Mucosa of descending colon (tissue), 3 donors: ENCODE measurements at places on chromosomes 4 and X. TPM values are rescaled to one million over a fixed set of nuclear protein-coding genes. Genes with fewer than 3 reads are reported as not detected.

Gene XK
- total RNA-seq, result 22.8 TPM

Gene FGFBP2
- total RNA-seq, result 4.0 TPM

Gene GNRHR
- not detected for total RNA-seq

Gene NAP1L3
- total RNA-seq, result 4.7 TPM

Gene UGT2B7
- 0.73 TPM for total RNA-seq

Gene NFXL1
- 12.0 TPM for total RNA-seq

Gene SPANXA1
- total RNA-seq, result not detected

Gene TCP11X2
- total RNA-seq, result not detected

Gene UGT2B17
- total RNA-seq, result 1,338 TPM

DNA sequence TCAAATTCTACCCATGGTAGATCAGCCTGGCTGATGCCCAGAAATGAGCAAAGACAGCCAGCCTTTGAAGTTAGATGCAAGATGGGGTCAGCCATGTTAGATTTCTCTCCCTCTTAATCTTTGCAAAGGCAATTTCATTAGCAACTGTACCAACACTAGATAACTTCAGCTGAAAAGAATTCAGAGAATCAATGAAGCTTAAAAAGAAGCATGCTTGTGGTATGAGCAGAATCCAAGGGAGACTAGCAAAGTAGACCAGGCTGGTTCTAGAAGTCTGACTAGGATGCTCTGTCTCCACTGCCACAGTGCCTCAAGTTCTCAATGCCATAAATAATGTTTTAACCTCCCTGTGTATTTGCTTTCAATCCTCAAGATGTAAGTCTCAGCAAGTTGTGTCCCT, 247.3 kb downstream of the SLC7A11 start:
- DNase-seq, result no peak

- DNase-seq, result no peak
These were observed at the start of gene HPGDS for GRCh38 chr4:94342694-94343093. HPGDS (minus strand) TSS chr4:94342836; CDS start chr4:94334629, 8,207 bp downstream.

GRCh38 chrX:106973433-106974149, 26.4 kb downstream of the MORC4 start:
- no peak for DNase-seq

DNA sequence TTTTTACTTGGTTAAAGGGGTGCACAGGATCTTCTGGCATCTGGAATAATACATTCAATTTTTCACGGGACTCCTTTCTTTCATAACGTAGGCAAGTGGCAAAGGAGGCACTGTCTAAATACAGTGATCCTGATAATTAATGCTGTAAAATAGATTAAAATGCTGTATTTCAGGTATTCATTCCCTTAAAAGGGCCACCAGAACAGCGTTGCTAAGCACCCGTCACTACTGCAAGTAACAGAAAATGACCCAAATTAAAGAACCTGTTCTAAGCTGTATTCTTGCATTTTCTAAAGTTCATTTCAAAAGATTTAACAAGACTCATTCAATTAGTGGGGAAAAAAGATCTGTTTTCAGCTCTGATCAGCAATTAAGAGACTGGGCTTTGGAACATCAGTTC, 208.2 kb downstream of the TENM3 start:
- DNase-seq, result no peak

DNA sequence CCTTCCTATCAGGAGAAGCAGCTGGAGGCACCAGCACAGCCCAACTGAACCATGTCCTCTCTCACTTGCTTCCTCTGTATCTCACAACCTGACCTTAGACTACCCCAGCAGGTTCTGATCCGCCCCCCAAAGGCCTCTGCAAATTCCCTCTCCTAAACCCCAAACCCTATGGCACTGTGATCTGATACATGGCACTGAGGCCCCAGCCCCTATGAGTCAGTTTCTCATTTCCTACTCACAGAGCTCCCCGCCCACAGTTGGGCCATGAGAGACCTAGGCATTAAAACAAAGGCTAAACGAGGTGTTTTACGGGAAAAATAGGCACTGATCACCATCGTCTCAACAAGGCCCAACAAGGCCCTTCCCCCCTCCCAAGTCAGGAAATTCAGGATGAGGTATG, 19.1 kb downstream of the SASH3 start:
- DNase-seq, result no peak

DNA sequence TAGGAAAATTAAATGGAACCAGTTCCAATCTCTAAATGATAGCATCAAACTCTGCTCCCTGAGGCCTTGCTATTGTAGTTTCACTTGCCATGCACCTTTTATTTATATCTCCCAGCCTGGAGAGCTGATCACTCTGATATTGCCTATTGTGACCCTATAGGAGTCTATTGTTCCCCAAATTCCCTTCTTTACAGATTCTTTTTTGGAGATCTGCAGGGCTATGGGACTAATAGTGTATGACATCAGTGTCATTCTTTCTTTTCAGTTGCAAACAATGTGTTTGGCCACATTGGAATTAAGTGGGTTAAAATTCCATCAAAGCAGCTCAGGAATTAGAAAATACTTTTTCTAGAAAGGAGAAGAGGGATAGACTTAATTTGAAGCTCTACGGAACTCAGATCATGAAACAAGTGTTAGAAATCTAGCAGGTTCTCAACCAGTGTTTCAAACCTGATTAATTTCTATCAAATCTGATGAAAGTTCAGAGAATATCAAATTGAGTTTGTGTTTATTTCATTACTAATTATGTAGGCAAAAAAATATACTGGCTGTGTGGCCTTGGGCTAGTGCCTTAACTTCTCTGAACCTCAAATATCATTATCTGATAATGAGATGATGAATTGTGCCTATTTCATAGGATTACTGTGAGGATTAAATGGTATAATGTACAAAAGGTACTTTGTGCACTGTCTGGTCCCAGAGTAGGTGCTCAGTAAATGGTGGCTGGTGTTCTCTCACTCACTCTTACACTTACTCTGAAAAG, 71.4 kb downstream of the COL4A6 start:
- no peak for DNase-seq

DNA sequence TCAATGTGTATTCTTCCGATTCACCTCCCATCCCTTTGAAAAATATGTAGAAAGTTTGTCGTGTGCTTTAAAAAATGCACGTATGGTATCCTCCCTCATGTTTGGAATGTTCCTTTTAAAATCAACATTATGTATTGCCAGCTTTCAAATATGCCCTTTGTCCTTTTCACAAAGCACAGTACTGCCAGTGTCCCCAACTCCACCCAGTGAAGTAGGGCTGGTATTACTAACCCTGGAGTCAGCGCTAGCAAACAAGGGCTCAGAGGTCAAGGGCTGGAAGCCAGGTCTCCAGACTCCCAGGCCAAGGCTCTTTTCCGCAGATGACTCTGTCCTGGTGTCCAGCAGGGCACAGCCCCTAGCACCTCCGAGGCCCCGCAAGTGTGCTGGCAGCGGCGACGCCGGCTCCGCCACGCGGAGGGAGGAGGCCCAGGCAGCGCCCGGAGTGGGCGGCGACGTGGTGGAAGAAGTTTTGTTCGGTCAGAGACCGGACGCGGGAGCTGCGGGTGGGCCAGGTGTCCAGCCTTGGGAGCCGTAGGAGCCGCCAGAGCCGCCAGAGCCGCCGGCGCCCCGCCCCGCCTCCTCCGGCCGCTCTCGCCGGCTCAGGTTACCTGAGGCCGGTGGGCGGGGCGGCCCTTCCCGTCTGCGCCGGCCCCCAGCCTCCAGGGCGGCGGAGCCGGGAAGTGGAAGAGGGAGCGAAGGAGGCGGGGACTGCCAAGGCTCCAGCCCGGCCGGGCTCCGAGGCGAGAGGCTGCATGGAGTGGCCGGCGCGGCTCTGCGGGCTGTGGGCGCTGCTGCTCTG, at the start of gene IL13RA1:
IL13RA1 (plus strand) TSS at position 720 of the 799 bp plus-strand sequence; CDS start at position 753, 33 bp downstream.
- DNase-seq, result peak; percentile 81

- no peak for DNase-seq
These were observed 50.6 kb downstream of the NRK start for GRCh38 chrX:105872941-105873340.

- DNase-seq, result no peak
These were observed 674 bp upstream of the DIAPH2 start for GRCh38 chrX:96683997-96684338.

- no peak for DNase-seq
These were observed 2596.4 kb downstream of the PCDH7 start for GRCh38 chr4:33316578-33316977.

DNA sequence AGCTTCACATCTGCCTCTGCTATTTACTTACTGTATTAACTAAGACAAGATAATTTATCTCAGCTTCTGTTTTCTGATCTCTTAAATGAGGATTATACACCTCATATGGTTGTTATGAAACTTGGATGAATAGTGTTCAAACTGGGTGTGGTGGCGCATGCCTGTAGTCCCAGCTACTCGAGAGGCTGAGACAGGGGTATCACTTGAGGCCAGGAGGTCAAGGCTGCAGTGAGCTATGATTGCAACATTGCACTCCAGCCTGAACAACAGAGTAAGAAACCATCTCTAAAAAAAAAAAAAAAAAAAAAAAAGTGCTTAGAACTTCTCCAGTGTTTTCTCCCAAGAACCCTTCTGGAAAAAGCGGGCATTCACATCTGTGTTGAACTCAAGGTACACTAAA, 19.8 kb upstream of the KLF3 start:
- DNase-seq, result no peak

GRCh38 chrX:153462291-153462690, 8.1 kb downstream of the HAUS7 start:
- DNase-seq, result no peak

DNA sequence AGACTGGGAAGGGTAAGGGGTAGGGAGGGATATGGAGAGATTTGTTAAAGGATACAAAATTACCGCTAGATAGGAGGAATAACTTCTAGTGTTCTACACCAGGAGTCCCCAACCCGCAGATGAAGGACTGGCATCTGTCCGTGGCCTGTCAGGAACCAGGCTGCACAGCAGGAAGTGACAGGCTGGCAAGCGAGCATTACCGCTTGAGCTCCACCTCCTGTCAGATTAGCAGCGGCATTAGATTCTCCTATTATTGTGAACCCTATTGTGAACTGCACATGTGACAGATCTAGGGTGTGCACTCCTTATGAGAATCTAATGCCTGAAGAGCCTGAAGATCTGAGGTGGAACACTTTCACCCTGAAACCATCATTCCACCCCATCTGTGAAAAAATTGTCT, 27.9 kb upstream of the BBS7 start:
- peak; percentile 22 for DNase-seq

DNA sequence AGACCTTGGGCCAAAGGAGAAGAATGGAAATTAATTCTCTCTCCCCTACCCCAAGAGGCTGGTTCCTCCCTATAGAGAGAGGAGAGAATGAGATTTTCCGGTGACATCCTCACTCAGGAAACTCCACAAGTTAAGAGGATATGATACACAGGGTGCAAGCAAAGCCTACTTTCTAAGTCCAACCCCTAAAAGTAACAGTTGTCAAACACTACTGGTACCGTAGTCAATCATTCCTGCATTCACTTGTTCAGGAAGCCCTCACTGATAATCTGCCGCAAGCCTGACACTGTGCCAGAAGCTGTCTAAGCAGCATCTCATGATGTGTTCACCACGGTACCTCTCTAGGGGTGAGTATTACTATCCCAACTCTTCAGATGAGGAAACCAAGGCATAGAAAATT, 41.7 kb downstream of the KDR start:
- DNase-seq, result no peak

- DNase-seq, result no peak
These were observed 22.6 kb upstream of the TLR7 start for GRCh38 chrX:12844319-12844718.

DNA sequence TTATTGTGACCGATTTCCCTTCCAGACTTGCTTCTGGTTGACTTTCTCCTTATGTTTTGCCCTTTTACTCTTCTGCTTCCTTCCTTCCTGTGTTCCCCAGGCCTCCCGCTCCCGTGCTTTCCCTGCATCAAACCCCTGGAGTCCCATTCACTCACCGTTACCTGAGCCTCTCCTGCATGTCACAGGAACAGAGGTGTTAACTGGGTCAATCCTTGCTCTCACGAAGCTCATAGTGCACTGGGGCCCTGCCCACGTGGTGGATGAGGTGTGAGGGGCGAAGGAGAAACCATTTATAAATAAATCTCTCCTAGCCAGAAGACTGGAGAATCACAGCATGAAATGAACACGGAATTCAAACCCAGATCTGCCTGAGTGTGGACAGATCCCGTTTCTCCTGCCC, 83.1 kb upstream of the MSX1 start:
- no peak for DNase-seq

DNA sequence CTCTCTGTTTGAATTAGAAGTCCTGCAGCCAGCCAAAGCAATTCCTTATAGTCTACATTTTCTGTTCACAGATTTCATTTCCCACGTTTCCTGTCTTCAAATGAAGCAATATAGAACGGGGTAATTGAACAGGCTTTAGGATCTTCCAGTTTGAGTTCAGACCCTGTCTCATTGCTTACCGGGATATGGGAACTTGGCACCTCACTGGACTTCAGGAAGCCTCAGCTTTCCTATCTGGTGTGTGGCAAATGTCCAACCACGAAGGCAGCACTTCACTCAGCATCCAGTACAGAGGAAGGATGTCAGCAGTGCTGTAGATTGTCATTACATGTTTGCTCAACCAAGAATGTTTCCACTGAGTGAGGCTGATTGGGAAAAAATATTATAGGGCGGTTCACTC, 271.1 kb upstream of the ZFP42 start:
- DNase-seq, result no peak

DNA sequence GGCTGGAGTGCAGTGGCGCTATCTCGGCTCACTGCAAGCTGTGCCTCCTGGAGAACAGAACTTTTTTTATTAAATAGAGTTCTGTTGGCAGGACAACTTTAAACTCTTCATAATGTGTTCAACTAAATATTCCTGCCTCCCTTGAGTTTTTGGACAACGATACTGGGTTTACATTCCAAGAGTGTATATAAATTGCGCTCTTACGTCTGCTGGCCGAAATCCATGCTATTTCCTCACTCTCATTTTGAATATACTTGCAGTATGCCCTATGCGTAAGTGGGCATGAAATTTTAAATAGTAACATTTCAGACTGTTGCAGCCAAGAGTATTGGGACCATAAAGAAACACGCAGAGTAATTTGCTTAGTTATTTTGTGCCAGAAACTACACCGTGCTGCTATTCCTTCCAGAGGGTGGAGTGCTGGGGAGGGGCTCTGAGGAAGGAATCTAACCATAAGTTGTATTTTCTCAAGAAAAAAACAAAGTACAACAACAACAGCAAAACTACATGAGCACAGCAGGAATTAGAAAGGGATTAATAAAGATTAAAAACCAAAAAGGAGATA, 480.0 kb downstream of the NLGN4X start:
- no peak for DNase-seq

DNA sequence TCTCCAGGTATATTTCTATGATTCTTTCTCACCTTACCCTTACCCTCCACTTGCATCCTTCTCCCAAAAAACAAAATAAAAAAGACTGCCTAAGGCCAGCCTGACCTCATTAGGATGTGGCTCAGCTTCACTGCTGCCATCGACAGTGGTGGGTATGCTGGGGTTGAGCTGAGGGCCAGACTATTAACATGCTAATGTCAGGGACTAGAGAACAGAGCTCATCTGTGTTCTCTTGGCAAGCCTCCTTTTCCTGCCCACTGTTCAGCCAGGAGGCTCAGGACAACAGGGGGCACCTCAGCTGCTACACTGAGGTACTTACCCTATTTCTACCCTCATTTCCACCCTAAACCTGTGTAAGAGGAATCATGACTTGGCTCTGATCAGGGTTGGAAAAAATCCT, 59.3 kb downstream of the MSN start:
- no peak for DNase-seq

GRCh38 chr4:139791681-139792080, 126.1 kb downstream of the MGST2 start:
- no peak for DNase-seq

- no peak for DNase-seq
These were observed 2519.6 kb downstream of the ARAP2 start for GRCh38 chr4:33724685-33725084.
